ENCODE measurements at places on chromosomes 11 and 22.

- no peak for DNase-seq
Measured at GRCh38 chr11:75800728-75801361, 14.2 kb upstream of the UVRAG start.

DNA sequence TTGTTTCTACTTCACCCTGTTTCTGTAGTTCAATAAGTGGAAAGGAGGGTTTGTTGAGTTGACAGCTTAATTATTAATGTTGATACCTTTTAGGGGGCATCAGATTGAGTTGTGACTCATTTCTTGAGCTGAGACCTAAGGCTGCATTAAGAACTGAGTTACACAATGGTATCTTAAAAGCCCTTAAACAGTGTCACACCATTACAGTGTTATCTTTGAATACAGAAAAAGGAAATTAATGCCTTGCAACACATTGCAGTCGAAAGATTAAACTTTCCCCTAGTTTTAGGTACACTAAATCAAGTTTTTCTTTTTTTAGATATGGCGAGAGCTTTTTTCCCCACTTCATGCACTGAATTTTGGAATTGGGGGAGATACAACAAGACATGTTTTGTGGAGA, 16.7 kb downstream of the PAFAH1B2 start:
- no peak for DNase-seq

- DNase-seq, result no peak
Measured at GRCh38 chr11:123973816-123974215, 3.8 kb downstream of the OR10S1 start.

GRCh38 chr11:67519726-67520125, 3.5 kb downstream of the CABP2 start:
- DNase-seq, result no peak

DNA sequence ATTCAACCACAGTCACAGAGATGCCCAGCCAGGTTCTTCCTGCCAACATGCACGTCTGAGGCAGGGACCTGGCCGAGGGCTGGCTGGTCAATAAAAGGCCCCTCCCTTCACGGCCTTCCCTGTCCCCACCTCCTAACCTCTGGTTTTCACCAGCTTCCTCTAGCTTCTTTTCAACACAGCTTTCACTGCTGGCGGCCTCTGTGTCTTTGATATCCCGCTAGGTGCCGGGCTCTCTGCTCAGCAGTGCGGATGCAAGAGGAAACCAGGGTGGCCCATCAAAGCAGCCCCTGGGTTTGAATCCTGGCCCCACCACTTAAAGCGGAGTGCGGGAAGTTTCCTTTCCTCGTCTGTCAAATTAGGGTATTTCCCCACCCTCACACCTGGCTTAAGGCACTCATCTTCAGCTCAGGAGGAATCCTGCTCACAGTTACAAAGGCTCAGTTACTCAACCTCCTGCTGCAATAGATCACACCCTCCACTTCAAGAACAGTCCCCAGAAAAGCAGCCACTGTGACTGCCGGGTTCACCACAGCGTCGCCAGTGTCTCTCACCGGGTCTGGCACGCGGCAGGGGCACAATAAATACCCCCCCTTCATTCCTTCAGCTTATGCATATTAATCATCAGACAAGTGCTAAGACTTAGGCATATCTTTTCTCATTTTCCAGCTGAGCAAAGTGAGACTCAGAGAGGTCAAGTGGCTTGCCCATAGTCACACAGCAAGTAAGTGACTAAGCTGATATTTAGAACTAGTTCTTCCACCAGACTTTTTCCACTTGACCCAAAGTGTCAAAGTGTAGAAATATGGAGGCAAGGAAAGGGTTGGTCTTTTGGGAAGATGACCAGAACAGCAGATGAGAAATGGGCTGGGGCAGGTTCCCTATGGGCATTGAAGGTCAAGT, 45.7 kb downstream of the TXN2 start:
- peak; percentile 31 for DNase-seq

DNA sequence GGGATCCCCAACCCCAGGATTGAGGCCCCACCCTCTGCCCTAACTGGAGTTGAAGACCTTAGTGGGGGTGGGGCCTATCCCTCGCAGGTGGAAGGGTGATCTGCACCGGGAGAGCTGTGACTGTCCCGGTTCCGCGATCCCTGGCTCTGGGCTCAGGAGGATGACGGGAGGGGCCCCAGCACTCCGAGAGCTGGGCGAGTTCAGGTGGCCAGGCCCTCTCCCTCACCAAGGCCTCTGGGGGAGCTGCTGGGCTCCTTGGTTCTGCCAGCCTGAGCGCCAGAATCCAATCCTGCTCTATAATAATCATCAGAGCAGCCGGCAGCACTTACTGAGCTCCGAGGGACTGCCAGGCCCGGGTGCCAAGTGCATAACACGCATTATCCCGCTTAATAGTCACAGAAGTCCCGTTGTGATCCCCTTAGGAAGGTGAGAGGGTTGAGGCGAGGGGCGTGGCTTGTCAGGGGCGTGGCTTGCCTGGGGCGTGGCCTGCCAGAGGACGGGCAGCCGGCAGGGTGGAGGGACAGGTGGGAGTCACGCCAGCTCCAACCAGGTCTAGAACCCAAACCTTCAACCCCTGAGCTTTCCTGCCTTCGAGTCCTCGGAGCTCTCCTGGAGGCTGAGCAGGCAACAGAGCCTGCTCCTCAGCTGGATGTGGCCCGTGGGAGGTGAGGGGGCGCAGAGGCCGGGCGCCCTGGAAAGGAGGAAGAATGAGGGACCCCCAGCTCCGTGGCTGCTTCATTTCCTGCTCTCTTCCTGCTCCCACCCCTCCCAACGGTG, 7.3 kb upstream of the SYT7 start:
- peak; percentile 62 for DNase-seq

DNA sequence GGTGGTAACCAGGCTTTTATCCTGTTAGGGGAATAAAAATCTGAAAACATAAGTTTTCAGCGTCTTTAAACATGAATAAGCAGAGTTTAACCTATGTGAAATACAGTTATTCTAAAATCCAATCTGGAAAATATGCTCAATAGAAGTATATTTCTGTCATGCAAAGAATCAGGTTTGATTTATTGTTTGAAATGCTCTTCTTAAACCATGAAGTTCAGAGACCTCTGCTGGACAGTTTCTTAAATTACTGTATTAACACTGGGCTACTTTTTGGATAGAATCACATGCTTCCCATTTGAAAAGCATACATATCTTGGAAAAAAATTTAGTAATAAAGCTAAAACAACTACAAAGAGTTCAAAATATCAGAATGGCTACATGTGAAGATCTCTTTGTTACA, 25.4 kb downstream of the APIP start:
- DNase-seq, result no peak

DNA sequence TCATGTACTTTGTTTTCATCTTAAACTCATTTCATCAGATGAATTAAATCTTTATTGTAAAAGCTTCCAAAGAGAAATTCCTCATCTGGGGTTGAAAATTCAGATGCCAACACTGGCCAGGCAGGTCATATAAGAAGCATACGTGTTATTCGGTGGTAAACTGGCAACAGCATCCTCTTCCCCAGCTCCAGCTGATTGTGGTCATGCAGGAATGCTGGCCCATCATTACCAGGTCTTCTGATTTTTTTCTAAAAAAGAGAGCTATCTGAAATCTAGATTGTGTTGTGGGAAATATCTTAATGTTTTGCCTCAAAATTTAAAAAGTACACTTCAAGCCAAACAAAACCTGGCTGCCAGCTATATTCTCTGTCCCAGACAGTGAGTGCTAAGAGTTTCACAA, 53.6 kb downstream of the ARFGAP2 start:
- DNase-seq, result no peak

GRCh38 chr22:48644997-48645396, 1182.7 kb downstream of the BRD1 start:
- no peak for DNase-seq

DNA sequence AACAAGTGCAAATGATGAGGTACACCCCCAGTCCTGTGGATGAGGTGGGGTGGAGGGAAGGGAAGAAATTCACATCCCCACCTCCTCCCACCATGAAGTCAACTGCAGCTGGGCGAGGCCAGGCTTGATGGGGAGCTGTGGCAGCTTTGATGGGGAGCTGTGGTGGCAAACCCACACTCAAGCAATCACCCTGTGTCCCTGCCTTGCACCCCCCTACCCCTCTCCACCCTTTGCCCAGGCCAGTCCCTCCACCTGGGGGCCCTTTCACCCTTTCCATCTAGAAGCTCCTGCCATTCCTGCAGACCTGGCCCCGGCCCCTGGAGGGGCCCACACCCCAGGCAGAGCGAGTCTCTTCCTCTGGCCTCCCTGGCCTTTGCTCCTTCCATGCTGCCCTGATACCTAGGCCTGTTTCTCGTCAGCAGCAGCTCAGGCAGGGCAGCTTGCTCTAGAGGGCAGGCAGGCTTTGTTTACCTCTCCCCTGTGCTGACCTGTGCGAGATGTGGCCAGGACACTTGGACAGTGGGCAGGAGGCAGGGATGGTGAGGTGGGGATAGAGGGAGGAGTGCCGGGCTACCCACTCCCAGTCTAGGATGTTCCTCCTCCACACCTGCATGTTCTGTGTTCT, 4.5 kb upstream of the FGF3 start:
- no peak for DNase-seq

- no peak for DNase-seq
Measured at GRCh38 chr22:24198682-24199052, 17.4 kb downstream of the SUSD2 start.

- no peak for DNase-seq
Measured at GRCh38 chr11:79209540-79210266, 231.1 kb downstream of the TENM4 start.

GRCh38 chr11:83717537-83717936, 431.4 kb upstream of the CCDC90B start:
- DNase-seq, result no peak

DNA sequence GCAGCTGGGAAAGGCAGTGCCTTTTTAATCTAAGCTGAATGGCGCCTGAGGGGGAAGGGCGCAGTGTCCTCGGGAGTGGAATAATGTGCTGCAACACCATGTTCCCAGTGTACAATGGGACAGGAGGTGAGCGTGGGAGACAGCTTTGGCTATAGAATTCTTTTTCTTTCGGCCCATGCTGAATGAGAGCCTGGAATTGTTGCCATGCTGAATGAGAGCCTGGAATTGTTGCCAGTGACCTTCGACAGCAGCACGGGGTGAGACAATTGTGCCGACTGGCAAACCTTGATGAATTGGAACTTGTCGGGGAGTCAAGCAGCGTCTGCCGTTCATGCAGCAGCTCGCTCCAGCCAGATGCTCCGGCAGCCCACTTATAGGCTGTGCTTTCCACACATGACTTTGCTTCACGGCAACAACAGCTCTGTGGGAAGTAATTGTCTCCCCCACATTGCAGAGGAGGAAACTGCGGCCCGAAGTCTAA, 141.4 kb upstream of the E2F8 start:
- DNase-seq, result no peak

DNA sequence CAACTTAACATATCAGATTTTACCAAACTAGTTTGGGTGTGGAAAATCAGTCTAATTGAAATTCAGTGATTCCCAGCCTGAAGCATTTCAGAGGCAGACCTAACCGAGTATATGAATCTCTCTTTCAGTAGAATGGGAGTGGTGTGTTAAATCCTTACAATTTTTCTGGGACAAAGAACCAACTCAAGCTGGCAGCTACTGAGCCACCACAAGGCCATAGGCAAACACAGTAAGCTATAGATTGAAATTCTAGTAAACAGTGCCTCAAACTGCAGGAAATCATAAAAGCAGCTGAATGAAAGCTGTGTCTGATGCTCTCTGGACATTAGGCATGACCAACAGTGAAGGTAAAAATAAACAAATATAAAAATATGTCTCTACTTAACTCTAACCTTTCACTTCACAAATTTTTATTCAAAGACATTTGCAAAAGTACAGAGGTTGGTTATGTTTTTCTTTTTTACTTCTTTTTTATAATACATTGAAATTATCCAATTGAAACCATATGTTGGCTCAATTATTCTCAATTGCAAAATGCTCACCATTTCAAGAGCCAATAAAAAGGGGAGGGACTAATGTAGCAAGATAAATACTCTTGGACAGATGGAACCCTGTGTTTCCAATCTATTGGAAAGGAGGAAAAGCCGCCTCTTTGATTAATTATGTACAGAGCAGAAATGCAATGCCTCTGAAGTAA, 35.8 kb upstream of the FIBIN start:
- no peak for DNase-seq

GRCh38 chr22:26789951-26790350, 132.6 kb downstream of the MIAT start:
- no peak for DNase-seq
